ENCODE measurements at places on chromosomes 1 and 21.
A peak's percentile ranks its signal among the peaks of the same experiment; 100 is the strongest.

GRCh38 chr1:88973520-88974137, 18.8 kb downstream of the KYAT3 start:
- H3K27me3 ChIP-seq: no peaks in the 10 kb centered on the region
- DNase-seq: no peak
- peaks cover 2% of the 10 kb centered on the region for H3K4me1 ChIP-seq
- H3K27ac ChIP-seq: peak overlapping the region; percentile 25

DNA sequence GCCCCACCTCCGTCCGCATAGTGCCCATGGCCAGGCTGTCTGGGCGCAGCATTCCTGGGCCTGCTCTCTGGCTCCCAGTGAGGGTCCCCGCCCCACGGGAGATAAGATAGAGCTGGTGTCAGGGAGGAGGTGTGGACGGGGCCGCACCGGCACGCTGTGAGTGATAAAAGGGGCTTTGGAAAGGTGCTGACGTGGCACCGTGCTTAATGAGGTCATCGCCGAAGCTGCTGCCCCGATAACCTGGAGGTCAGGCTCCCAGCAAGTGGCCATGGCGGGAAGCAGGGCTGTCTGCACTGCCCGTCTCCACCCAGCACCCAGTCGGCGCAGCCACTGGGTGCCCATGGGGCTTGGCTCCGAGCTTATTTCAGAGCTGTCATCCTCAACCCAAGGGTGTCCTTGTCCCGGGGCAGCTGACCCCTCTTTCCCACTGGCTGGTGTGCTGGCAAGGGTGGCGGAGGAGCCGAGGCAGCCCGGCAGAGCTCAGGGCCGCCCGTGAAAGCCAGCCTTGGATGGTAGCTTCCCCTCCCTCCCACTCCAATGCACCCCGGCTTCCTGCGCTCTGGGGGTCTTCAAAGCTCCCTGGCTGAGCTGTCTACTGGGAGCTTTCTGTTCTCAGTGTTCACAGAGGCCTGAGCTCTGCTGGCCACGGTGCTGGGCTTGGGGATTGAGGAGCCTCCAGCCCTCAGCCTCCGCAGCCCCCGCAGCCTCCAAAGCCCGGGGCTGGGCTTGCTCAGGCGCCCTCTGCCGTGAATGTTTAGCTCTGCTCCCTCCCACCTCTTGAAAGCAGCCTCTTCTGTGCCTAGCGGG, 105.1 kb upstream of the ARHGEF16 start:
- H3K4me1 ChIP-seq: peaks cover 9% of the 10 kb centered on the region
- H3K4me3 ChIP-seq: no peak overlapping the region
- peaks cover 34% of the 10 kb centered on the region for H3K27me3 ChIP-seq
- no peak for DNase-seq
- no peaks in the 10 kb centered on the region for H3K36me3 ChIP-seq
- H3K27ac ChIP-seq: no peak overlapping the region

GRCh38 chr1:174023440-174023839, 1.3 kb upstream of the RC3H1 start:
- H3K4me1 ChIP-seq: peaks cover 46% of the 10 kb centered on the region
- DNase-seq: no peak
- peak overlapping the region; percentile 96 for H3K4me3 ChIP-seq
- no peaks in the 10 kb centered on the region for H3K36me3 ChIP-seq
- peak overlapping the region; percentile 100 for H3K27ac ChIP-seq

DNA sequence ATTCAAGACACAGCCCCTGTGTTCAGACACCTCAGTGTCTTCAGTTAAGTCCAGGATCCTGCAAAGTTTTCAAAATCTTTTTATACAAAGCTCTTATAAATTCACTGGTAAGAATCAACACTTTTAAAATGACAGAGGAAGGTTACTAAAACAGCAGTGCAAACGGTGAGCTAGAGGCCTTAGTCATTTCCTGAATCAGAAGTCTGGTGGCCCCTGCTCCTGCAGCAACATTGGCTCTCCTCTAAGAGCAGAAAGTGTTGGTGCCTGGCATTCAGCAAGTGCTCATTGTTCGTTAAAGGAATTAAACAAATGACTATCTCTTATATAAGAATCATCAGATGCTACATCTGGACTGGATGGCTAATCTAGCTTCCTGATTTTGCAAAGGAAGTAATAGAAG, 282.9 kb downstream of the PTGER3 start:
- H3K27me3 ChIP-seq: peaks cover 5% of the 10 kb centered on the region
- no peak overlapping the region for H3K27ac ChIP-seq
- H3K4me1 ChIP-seq: no peaks in the 10 kb centered on the region
- no peak overlapping the region for H3K4me3 ChIP-seq

DNA sequence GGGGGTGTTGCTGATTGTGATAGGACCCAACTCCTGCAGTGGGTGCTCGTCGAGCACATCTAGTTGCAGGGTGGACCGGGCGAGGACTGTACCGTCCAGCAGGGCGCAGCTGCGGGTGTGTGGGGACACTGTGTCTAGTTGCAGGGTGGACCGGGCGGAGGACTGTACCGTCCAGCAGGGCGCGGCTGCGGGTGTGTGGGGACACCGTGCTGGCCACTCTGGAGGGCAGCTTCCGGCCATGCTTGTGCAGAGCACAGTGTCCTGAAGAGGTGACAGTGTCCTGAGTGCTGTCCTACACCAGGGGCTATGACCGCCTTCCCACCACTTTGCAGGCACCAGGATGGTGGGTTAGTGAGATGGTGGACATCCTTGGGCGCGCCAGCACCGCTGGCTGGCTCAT, 4.6 kb upstream of the TRPM2 start:
- no peaks in the 10 kb centered on the region for H3K4me1 ChIP-seq
- no peaks in the 10 kb centered on the region for H3K27me3 ChIP-seq
- DNase-seq: no peak
- H3K4me3 ChIP-seq: no peak overlapping the region
- no peaks in the 10 kb centered on the region for H3K36me3 ChIP-seq

GRCh38 chr21:43658769-43659135, 536 bp downstream of the HSF2BP start:
- H3K4me1 ChIP-seq: peaks cover 24% of the 10 kb centered on the region
- DNase-seq: no peak
- H3K4me3 ChIP-seq: peak overlapping the region; percentile 59
- peaks cover 4% of the 10 kb centered on the region for H3K36me3 ChIP-seq

DNA sequence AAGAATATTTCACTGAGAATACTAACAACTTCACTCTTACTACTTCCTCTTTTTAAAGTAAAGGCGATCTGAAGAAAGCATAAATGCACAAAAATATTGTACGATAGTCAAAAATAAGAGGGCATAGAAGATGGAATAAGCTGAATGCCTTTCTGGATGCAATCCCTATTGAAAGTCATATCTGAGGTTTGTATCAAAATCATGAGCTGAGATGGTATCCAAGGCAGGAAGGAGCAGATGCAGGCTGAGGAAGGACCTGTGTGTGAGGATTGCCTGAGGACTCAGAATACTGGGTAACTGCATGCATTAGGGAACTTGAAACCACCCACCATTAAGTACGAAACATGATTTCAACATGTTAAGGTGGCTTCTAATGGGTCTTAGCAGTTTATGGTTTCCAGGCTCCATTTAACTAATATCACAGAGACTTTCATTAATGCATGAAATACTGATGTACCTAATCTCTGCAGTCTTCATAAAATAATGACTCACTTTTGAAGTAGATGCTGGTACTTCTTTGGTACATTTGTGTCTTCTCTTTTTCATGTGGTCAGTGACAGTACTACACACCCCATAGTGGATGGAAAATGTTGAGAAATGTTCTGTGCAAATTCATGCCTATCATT, 29.6 kb upstream of the RGS1 start:
- peaks cover 31% of the 10 kb centered on the region for H3K4me1 ChIP-seq
- no peak for DNase-seq
- no peak overlapping the region for H3K27ac ChIP-seq
- H3K4me3 ChIP-seq: no peak overlapping the region
- H3K36me3 ChIP-seq: no peaks in the 10 kb centered on the region

DNA sequence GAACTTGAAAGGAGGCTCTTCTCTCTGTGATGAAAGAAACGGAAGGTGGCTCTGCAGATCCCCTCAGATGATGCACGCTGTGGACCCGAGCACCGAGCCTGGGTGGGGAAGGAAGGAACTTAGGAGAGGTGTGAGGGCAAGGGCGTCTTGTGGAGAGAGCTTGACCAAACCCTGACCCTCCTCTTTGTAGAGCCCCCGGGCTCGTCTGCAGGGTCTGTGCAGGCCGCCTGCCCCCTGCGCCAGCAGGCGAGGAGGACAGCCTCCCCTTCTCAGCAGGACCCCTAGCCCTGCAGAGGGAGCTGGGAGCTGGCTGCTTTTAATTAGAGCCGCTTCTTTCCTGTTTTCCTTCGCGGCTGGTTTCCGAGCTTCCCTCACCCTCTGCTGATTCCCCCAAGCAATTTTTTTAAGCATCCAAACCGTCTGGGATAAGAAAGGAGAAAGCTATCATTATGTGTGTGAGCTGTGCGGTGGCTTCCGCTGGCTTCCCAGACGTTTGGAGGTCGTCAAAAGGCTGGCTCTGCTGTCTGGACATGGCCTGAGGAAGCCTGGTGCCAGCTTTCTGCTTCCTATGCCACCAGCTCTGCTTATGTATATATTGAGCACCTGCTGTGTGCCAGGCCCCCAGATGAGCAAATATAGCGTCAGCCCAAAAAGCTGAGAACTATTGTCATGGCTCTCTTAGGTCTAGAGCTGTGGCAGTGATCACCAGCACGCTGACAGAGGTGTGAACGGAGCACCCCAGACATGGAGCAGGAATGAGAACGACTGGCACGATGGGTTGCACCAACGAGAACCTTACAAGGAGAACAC, 160.2 kb upstream of the IRF2BP2 start:
- peak overlapping the region; percentile 24 for H3K4me3 ChIP-seq
- peak overlapping the region; percentile 77 for H3K27ac ChIP-seq
- peaks cover 1% of the 10 kb centered on the region for H3K36me3 ChIP-seq
- H3K4me1 ChIP-seq: peaks cover 49% of the 10 kb centered on the region
- DNase-seq: no peak

DNA sequence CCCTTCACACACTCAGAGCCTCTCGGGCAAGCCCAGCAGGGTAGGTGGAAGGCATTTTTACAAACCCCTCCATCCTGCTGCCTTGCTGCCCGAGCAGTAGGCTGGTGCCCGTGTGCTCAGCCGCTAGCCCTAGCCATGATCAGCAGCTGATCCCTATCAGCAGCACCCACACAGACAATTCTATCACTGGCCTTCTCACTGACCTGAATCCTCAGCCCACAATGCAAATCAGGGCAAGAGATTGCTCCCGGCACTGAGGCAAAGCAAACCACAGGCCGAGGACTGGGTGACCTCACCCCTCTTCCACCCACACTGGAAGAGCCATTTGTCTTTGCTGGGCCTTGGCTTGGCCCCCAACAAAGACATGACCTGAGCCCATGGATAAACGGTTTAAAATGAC, 895 bp upstream of the PDZK1 start:
- peaks cover 17% of the 10 kb centered on the region for H3K4me1 ChIP-seq
- no peak overlapping the region for H3K27ac ChIP-seq
- H3K27me3 ChIP-seq: peaks cover 3% of the 10 kb centered on the region

DNA sequence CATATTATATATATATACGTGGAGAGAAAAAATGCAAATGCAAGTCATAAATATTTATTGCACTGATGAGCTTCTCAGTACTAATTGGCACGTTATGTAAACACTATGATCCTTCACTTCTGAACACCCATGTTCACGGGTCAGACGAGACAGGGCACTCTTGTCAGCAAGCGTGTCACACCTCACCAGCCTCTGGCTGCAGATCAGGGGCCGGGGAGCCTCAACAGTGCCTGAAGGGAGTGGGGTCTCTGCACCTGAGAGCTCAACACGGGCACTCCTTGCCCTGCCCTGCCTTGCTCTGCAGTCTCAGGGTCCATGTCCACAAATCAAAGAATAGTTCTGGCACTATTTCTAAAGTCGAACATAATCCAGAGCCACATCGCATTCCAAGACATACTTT, 409 bp upstream of the HIVEP3 start:
- peaks cover 8% of the 10 kb centered on the region for H3K27me3 ChIP-seq
- H3K4me3 ChIP-seq: peak overlapping the region; percentile 57
- no peaks in the 10 kb centered on the region for H3K36me3 ChIP-seq

- H3K27ac ChIP-seq: peak overlapping the region; percentile 95
- H3K27me3 ChIP-seq: no peaks in the 10 kb centered on the region
- H3K4me3 ChIP-seq: no peak overlapping the region
- no peaks in the 10 kb centered on the region for H3K36me3 ChIP-seq
These were observed 1.8 kb upstream of the ZDHHC18 start for GRCh38 chr1:26824731-26825130.

DNA sequence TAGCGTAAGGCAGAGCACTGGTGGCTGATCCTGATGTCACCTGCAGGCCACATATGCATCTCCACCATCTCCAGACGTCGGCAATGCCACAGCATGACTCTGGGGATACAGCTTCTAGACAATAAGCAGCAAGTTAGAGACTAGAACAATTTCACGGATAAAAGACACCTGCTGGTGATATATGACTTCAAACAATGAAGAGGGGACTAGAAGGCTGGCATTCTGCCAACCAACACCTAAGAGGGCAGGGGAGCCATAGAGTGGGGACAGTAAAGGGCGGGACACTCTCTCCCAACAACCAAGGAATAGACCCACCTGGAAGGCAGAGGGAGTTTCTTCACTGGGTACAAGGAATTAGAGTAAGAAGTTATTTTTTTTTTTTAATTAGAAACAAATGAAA, 126.7 kb downstream of the SIM2 start:
- DNase-seq: no peak
- H3K36me3 ChIP-seq: peaks cover 6% of the 10 kb centered on the region
- no peak overlapping the region for H3K27ac ChIP-seq
- no peaks in the 10 kb centered on the region for H3K27me3 ChIP-seq

- H3K27ac ChIP-seq: no peak overlapping the region
- DNase-seq: no peak
- H3K4me1 ChIP-seq: peaks cover 2% of the 10 kb centered on the region
- no peaks in the 10 kb centered on the region for H3K36me3 ChIP-seq
- no peak overlapping the region for H3K4me3 ChIP-seq
- H3K27me3 ChIP-seq: no peaks in the 10 kb centered on the region
These were observed 889.2 kb downstream of the TTLL7 start for GRCh38 chr1:83109692-83110091.

DNA sequence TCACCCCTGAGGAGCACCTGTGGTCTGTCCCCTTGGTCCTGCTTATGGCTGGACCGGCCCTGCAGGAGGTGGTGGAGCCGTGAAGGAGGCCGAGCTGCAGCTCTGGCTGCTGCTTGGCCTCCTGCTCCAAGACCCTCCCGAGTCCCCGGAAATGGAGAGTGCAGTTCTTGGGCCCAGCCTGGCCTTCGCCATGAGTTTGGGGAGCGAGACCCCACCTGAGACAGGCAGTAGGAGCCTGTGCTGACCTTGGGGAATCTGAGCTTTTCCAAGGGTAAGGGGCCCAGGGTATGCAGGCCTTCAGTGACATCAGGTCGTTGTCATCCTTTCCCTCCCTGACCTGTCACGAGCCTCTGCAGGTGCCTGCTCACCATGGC, 14.1 kb downstream of the TMEM201 start:
- no peak for DNase-seq
- H3K4me3 ChIP-seq: no peak overlapping the region

GRCh38 chr1:116203181-116203723, 92.1 kb downstream of the MAB21L3 start:
- H3K4me1 ChIP-seq: peaks cover 3% of the 10 kb centered on the region
- no peaks in the 10 kb centered on the region for H3K36me3 ChIP-seq
- peaks cover 9% of the 10 kb centered on the region for H3K27me3 ChIP-seq
- no peak overlapping the region for H3K27ac ChIP-seq
- no peak overlapping the region for H3K4me3 ChIP-seq
